ENCODE measurements at places on chromosomes 6 and 20.

DNA sequence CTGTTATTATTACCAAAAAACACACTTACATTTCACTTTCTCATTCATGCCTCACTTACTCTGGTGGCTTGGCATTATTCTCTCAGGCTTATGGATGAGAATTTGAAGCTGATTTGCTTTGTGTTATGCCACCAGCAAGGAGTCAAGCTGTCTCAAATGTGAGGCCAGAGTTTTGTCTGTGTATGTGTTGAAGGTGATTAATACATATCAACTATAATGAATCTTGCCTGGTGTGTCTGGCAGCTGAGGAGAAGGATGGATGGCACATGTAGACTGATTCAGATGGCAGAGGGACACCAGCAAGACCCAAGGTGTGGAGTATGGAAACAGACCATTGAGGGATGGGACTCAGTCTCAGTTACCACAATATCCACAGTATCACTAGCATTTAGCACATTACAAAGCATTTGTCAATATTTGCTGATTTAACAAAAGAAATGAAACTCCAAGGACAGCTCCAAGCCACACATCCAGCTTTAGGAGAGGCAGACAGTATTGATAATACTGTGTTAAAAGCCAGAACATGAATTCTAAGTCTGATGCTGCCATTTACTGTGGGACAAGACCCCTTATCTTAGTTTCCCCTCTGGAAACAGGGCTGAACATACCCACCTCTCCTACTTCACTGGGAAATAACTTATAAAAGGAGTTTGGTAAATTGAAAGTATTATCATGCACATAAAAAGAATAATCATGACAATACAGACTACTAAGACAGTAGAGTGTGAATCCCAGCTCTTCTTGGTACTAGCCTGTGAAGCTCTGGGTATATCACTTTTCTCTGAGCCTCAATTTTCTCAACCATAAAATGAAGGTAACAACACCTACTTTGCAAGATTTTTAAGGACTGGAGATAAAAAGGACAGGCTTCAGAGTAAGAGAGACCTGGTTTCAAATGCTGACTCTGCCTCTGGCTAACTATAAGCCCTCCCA, 11.2 kb downstream of the BCL2L1 start:
- no peak for DNase-seq

DNA sequence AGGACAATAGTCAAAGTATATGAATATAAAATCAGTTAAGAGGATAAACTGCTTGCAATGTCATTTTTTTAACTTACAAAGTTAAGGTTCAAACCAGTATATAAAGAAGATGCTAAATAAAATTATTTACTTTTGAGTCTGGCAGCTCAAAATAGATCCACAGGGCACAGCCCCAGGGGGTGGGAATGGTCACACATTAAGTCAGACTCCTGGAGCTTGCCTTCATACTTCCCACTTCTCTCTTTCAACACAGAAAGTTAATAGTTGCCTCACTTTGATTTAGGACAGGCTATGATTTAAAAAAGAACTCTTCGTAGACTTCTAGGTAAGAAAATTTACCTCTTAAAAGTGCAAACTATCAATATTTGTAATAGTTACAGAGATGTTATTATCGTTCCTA, 158.3 kb upstream of the RUNX2 start:
- DNase-seq: no peak

DNA sequence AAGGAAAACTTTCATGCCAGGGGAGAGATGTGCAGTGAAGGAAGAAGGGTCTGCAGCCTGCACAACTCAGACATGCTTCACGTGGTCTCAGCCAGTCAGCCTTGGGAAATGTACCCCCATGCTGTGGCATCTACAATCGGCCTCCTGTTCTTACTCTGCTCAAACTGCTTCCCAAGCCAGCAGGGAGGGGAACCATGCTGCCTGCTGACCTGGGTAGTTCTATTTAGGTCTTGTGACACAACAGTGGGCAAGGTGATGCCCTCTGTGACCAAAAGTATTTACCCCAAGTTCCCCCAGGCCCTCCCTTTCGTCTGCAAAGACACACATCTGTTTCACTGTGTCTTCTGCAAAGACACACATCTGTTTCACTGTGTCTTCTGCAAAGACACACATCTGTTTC, 106.9 kb downstream of the SLC23A2 start:
- DNase-seq: no peak

GRCh38 chr6:18308070-18308735, 43.9 kb upstream of the DEK start:
- no peak for DNase-seq

DNA sequence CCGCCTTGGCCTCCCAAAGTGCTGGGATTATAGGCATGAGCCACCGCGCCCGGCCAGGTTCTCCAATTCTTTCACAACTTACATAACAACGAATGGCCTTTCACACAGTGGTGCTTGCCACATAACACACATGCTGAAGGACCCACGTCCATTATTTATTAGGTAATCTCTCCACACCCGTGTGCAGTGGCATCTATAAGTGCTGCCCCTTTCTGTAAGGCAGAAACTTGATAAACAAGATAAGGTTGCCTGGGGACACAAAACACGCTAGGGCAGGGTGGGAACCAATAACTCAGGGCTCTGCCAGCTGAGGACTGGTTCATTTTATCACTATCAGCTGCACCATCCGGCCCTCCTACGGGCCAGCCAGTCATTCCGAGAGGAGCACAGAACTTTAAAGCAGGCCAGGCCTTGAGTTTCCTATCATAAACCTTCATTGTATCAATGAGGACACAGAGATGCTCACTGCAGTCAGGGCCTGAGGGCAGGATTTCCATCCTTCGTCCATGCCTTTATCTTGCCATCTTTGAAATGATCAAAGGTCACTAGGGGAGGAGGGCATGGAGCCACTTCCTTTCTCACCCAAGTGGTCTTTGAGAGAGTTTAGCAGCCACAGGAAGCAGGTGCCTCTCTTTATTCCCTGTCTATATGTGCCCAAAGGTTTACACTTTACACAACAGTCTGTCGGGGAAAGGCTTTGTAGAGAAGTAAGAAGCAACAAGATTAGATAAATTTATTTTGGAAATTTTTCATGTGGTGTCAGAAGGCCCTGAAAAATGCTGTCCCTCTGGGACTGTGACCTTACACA, 37.6 kb downstream of the GPLD1 start:
- DNase-seq: no peak

- DNase-seq: no peak
These were observed 8.4 kb downstream of the RAB5IF start for GRCh38 chr20:36613974-36614373.

- peak; percentile 35 for DNase-seq
These were observed at the start of gene SASH1 for GRCh38 chr6:148342350-148343046. Gene SASH1, plus strand, starts transcription at chr6:148342838. Its CDS starts 230 bp downstream, at chr6:148343068.

DNA sequence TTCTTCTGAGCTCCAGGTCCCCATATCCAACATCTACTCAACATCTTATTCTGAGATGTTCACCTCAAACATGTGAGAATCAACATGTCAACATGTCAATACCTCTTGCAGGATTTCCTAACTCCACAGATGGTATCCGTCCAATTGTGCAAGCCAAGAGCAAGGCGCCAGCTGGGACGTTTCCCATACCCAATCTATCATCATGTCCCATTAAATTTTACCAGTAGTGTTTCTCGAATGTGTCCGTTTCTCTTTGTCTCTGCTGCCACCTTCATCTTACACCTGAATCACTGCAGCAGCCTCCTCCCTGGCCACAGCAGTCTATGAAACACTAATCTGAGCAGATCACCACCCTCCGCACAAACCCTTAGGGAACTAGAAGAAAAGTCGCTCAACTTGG, 78.0 kb upstream of the RPS6KA2 start:
- DNase-seq: no peak

DNA sequence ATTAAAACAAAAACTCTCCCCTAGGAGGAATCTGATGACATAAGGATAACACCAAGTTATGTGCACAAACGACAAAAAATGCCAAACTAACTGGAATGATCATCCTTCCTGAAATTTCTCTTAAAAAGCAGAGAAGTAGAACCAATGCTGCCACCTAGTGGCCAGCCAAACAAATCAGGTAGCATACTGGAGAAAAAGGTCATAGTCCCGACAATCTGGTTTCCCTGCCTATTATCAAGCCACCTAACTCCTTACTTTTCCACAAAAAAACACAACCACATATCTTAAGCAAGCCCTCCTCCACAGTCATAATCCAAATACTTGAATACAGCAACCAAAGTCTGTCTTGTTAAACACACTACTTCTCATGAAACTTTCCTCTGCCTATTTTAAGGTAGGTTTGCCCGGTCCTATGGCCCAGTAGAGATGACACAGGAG, 5.3 kb downstream of the OARD1 start:
- DNase-seq: no peak
